Aorta (tissue), 5 donors: ENCODE measurements at places on chromosomes 7 and 10. TPM values are rescaled to one million over a fixed set of nuclear protein-coding genes. Genes with fewer than 3 reads are reported as not detected.

LDB1 gene
- 42.8 TPM for polyA plus RNA-seq

ATP6V0A4 gene
- polyA plus RNA-seq: not detected

FANK1 gene
- polyA plus RNA-seq: 1.9 TPM

SAMD8 gene
- 10.0 TPM for polyA plus RNA-seq

SIRT1 gene
- polyA plus RNA-seq: 13.0 TPM

ITPRIP gene
- 15.5 TPM for polyA plus RNA-seq

NPY4R gene
- polyA plus RNA-seq: not detected

ELMO1 gene
- 10.9 TPM for polyA plus RNA-seq

LEP gene
- polyA plus RNA-seq: 0.05 TPM

TACR2 gene
- 0.31 TPM for polyA plus RNA-seq

MMP21 gene
- not detected for polyA plus RNA-seq

MARVELD1 gene
- 48.1 TPM for polyA plus RNA-seq

WNT8B gene
- not detected for polyA plus RNA-seq

STAG3 gene
- 0.13 TPM for polyA plus RNA-seq

RASA4 gene
- 62.0 TPM for polyA plus RNA-seq

ADARB2 gene
- polyA plus RNA-seq: 0.79 TPM

FRAT1 gene
- 1.5 TPM for polyA plus RNA-seq

GPR15LG gene
- polyA plus RNA-seq: 1.0 TPM
